ENCODE measurements at places on chromosomes 1 and 21.

DNA sequence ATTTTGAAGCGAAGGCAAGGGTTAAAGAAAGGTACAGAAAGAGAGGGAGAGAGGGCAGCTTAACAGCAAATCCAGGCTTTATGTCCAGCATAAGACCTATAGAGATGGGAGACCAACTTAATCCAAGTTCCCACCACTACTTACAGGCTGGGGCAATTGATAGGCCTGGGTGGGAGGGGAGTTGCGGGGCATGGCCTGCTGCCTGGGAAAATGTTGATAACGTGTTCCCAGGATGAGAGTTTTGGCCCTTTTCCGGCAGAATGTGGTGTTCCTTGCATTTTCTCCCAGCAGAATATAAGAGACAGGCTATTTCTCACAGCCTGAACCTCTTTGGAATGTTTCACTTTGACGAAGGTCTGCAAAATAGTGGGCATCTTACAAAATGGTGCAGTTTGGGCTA, 34.9 kb upstream of the PLA2G5 start:
- peaks cover 9% of the 10 kb centered on the region for H3K27me3 ChIP-seq
- no peak overlapping the region for H3K27ac ChIP-seq
- peaks cover 5% of the 10 kb centered on the region for H3K36me3 ChIP-seq

DNA sequence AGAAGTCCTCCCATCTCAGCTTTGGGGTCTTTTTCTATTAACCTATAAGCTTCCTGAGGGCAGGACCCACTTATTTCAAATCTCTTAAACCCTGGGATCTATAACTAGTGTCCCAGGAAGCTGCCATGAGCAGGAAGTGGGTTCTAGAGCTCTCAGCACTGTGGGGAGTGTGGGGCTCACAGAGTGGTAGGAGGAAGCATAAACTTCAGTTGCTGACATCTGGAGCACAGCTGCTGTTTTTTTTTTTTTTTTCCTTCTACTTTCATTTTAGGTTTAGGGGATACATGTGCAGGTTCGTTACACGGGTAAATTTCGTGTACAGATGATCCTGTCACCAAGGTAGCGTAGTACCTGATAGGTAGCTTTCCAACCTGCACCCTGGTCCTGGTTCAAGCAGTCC, 59.3 kb downstream of the AK4 start:
- peaks cover 9% of the 10 kb centered on the region for H3K4me1 ChIP-seq
- H3K36me3 ChIP-seq: peaks cover 3% of the 10 kb centered on the region
- peaks cover 16% of the 10 kb centered on the region for H3K27me3 ChIP-seq
- no peak overlapping the region for H3K27ac ChIP-seq
- no peak overlapping the region for H3K4me3 ChIP-seq
- no peak for DNase-seq

- no peaks in the 10 kb centered on the region for H3K27me3 ChIP-seq
- H3K4me3 ChIP-seq: no peak overlapping the region
These were observed 10.6 kb downstream of the TRIT1 start for GRCh38 chr1:39872698-39873097.

DNA sequence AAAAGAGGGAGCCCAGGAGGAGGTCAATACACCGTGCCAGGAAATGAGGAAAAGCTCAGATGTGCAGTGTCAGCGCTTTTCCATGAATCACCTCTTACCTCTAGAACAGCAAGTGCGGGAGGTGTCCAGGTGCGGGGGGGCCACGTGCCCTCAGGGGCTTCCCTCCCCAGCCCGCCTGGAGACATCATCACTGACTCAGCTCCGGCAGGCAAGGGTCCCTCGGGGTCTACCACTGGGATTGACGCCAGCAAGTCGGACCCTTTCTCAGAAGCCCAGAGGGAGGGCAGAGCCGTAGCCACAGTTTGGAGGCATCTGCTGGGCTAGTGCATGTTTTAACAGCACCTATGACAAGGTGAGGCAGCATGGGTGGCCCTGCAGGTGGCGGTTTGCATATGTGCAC, 67.4 kb upstream of the TRAPPC10 start:
- peaks cover 11% of the 10 kb centered on the region for H3K4me1 ChIP-seq
- H3K27me3 ChIP-seq: no peaks in the 10 kb centered on the region
- H3K4me3 ChIP-seq: no peak overlapping the region
- no peak overlapping the region for H3K27ac ChIP-seq
- DNase-seq: no peak

DNA sequence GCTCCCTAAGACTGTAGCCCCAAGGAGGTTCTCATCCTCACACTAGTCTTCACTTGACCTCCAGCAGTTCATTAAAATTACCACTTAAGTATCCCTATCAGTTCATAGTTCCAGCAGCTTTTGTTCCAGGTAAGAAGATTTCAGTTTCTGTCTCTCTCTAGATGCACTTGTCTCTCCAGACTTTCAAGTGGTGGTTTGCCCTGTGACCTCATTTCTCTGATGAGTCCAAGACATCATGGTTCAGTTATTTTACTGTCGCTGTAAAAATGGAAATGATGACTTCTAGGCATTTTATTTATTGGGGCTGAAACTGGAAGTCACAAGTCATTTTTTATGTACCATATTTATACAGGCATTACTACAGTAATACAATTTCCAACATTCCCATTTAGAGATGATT, 17.9 kb upstream of the RGS18 start:
- no peak for DNase-seq
- H3K27ac ChIP-seq: no peak overlapping the region
- no peaks in the 10 kb centered on the region for H3K27me3 ChIP-seq

DNA sequence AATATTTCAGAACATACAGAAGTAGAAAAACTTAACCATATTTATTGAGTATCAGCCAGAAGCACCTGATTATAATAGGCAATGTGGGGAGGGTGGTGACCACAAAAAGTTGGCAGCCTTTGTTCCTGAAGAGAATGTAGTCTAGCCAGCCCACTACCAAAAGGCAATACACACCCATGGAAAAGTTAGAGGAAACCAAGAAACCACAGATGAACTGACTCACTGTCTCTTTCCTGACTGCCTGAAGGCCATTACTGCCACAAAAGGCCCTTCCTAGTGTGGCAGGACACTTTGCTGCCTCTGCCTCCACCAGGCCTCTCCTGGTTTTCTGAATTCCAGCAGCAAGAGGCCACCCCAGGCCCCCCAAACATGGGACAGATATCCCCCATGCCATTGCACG, 14.6 kb upstream of the PROX1 start:
- no peaks in the 10 kb centered on the region for H3K36me3 ChIP-seq
- H3K27me3 ChIP-seq: peaks cover 23% of the 10 kb centered on the region
- H3K27ac ChIP-seq: no peak overlapping the region
- H3K4me3 ChIP-seq: no peak overlapping the region
- H3K4me1 ChIP-seq: peaks cover 2% of the 10 kb centered on the region

DNA sequence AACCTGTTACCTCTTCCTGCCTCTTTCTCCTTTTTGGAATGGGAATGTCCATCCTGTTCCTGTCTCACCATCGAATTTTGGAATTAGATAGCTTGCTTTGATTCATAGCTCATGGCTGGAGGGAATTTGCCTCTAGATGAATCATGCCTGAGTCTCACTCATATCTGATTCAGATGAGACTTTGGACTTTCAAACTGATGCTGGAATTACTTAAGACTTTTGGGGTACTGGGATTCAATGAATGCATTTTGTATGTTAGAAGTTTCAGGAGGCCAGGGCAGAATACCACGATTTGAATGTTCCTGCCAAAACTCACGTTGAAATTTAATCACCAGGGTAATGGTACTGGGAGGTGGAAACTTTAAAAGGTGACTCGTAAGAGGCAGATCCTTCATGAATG, 132.4 kb downstream of the DSCAM start:
- no peaks in the 10 kb centered on the region for H3K36me3 ChIP-seq
- H3K4me1 ChIP-seq: no peaks in the 10 kb centered on the region
- H3K27ac ChIP-seq: no peak overlapping the region
- peaks cover 2% of the 10 kb centered on the region for H3K27me3 ChIP-seq
- no peak overlapping the region for H3K4me3 ChIP-seq

DNA sequence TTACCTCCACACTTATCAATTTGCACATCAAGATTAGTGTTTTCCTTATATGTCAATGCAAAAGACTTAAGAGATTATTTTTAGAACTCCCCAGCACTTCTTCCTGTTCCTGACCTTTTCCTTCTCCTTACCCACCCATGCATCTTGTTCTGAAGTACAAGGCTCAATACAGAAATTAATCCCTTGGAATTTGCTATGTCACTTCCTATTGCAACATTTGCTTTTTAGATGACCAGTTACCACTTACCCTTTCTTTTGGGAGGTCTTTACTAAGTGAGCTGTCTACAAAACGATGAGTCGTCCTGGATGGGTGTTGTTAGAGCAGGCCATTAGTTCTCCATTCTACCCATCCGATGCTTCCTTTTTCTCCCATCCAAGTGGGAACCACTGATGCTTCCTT, 221.2 kb downstream of the FMN2 start:
- DNase-seq: no peak
- H3K36me3 ChIP-seq: no peaks in the 10 kb centered on the region
- H3K27ac ChIP-seq: no peak overlapping the region
- H3K4me3 ChIP-seq: no peak overlapping the region
- H3K4me1 ChIP-seq: no peaks in the 10 kb centered on the region

DNA sequence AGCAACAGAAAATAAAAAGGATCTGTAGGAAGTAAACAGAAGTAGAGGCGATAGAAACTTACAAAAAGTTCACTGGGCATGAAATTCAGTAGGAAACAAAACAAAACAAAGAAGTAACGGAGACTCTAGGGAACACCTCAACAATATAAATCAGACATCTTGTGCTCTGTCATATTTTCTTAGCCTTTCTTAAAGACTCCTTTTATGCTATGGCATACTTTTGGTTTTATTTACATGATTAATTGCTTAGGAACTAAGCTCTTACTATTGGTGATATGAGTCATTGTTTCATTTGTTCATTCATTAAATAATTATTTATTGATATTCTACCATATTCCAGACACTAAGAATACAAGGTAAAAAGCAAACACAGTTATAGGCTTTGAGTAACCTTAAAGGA, 126.6 kb downstream of the KCNT2 start:
- H3K4me3 ChIP-seq: no peak overlapping the region
- H3K27me3 ChIP-seq: no peaks in the 10 kb centered on the region
- H3K36me3 ChIP-seq: no peaks in the 10 kb centered on the region
- H3K27ac ChIP-seq: no peak overlapping the region
- H3K4me1 ChIP-seq: no peaks in the 10 kb centered on the region

DNA sequence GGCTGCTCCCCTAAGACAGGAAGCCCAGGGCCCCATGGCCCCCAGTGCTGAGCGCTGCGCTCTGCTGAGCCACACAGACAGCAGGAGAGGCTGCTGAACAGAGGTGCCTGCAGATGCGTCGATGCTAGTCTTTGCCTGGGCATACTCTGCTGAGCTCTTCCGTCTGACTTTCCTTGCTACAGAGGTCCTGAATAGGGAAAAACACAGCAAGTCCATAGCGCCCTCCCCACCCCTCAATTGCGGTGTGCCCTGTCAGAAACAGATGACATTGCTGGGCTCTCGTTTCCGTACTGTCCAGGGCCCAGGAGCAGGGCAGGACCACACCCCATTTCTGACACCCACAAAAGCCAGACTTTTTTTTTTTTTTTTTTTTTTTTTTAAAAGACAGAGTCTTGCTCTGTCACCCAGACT, 252.5 kb downstream of the SDCCAG8 start:
- no peak overlapping the region for H3K27ac ChIP-seq
- peaks cover 35% of the 10 kb centered on the region for H3K4me1 ChIP-seq
- DNase-seq: peak; percentile 22
- peaks cover 25% of the 10 kb centered on the region for H3K36me3 ChIP-seq
- peak overlapping the region; percentile 44 for H3K4me3 ChIP-seq
- no peaks in the 10 kb centered on the region for H3K27me3 ChIP-seq

- H3K36me3 ChIP-seq: no peaks in the 10 kb centered on the region
- H3K4me1 ChIP-seq: no peaks in the 10 kb centered on the region
- no peak overlapping the region for H3K27ac ChIP-seq
- no peaks in the 10 kb centered on the region for H3K27me3 ChIP-seq
- no peak for DNase-seq
These were observed 255.0 kb upstream of the ADGRL2 start for GRCh38 chr1:81545734-81546133.

DNA sequence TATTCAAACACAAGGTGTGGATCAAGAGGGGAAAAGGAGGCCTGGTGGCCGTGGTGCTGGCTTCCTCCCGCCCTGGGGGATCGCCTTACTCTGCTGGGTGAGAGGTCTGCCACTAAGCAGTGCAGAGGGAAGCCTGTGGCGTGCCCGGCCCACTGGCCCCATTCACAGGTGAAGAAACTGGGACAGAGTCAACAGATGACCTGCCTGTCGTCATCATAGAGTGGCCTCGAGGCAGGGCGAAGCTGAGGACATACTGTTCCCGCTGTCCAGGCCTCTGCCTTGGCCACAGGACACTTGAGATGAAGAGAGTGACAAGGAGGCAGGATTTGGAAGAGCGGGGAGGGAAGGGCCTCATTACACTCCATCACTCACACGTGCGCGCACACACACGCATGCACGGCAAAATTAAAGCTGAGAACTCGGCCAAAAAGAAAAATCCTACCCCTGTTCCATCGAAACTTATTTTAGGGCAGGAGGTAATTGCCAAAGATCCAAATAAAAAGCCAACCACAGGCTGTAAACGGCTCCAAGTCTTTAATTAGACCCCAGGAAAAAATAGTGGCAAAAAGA, 50.5 kb downstream of the CASZ1 start:
- H3K27ac ChIP-seq: no peak overlapping the region
- peaks cover 3% of the 10 kb centered on the region for H3K27me3 ChIP-seq
- no peak for DNase-seq
- H3K4me1 ChIP-seq: no peaks in the 10 kb centered on the region

GRCh38 chr1:206538901-206539640, 31.7 kb downstream of the RASSF5 start:
- H3K27me3 ChIP-seq: no peaks in the 10 kb centered on the region
- no peak for DNase-seq
- H3K36me3 ChIP-seq: peaks cover 1% of the 10 kb centered on the region

- H3K27me3 ChIP-seq: no peaks in the 10 kb centered on the region
- H3K27ac ChIP-seq: no peak overlapping the region
- no peaks in the 10 kb centered on the region for H3K4me1 ChIP-seq
- DNase-seq: no peak
- no peaks in the 10 kb centered on the region for H3K36me3 ChIP-seq
These were observed 18.7 kb upstream of the ZBTB21 start for GRCh38 chr21:42028766-42029425.

DNA sequence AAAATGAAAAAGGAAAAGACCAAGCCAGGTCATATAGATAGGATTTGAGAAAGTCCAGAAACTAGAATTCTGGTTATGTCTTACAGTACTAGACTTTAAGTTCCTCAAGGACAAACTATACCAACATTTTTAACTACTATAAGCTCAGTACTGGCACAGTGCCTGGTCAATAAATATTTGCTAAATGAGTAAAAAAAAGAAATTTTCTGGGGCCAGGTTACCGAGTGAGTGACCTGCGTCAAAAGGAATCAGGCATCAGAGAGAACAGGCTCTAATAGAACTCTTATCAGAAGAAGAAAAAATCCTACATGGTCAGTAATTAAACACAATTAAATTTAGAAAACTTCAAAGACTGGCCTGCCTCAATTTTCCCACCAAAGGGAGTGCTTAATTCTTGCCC, 23.8 kb upstream of the YRDC start:
- H3K4me1 ChIP-seq: peaks cover under 1% of the 10 kb centered on the region
- H3K36me3 ChIP-seq: peaks cover 49% of the 10 kb centered on the region
- no peak overlapping the region for H3K27ac ChIP-seq
- no peak for DNase-seq

DNA sequence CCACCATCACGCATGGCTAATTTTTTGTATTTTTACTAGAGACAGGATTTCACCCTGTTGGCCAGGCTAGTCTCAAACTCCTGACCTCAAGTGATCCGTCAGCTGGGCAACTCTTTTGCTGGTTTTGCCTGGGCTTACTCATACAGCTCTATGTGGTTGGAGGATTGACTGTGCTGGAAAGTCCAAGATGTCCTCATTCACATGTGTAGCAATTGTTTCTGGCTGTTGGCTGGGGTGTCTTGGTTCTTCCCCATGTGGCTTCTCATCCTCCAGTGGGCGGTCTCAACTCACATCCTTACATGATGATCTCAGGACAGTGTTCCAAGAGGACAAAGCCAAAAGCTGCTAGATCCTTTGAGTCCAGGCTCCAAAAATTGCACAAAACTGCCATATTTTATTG, 53.3 kb downstream of the TEX35 start:
- H3K27me3 ChIP-seq: peaks cover 3% of the 10 kb centered on the region
- peak overlapping the region; percentile 46 for H3K27ac ChIP-seq
- DNase-seq: no peak
- H3K4me1 ChIP-seq: peaks cover 2% of the 10 kb centered on the region
- H3K4me3 ChIP-seq: no peak overlapping the region
